ENCODE measurements at places on chromosomes 5 and 9. TPM values are rescaled to one million over a fixed set of nuclear protein-coding genes. Genes with fewer than 3 reads are reported as not detected.

Gene LHX3
- not detected for total RNA-seq

Gene BTNL8
- 0.19 TPM for total RNA-seq

Gene RLN1
- 0.57 TPM for total RNA-seq

Gene SEMA6A
- 51.6 TPM for total RNA-seq

Gene OR13C2
- not detected for total RNA-seq

Gene GFI1B
- total RNA-seq = 0.28 TPM

Gene MEIKIN
- 0.63 TPM for total RNA-seq

Gene PCDHB6
- 2.0 TPM for total RNA-seq

Gene TNFSF15
- 2.3 TPM for total RNA-seq

- H3K4me1 ChIP-seq = no peaks in the 10 kb centered on the region
- H3K27ac ChIP-seq = no peak overlapping the region
- peaks cover 8% of the 10 kb centered on the region for H3K27me3 ChIP-seq
- no peak overlapping the region for H3K4me3 ChIP-seq
- no peaks in the 10 kb centered on the region for H3K36me3 ChIP-seq
These were observed 316.7 kb upstream of the TLE4 start for GRCh38 chr9:79254900-79255650.

DNA sequence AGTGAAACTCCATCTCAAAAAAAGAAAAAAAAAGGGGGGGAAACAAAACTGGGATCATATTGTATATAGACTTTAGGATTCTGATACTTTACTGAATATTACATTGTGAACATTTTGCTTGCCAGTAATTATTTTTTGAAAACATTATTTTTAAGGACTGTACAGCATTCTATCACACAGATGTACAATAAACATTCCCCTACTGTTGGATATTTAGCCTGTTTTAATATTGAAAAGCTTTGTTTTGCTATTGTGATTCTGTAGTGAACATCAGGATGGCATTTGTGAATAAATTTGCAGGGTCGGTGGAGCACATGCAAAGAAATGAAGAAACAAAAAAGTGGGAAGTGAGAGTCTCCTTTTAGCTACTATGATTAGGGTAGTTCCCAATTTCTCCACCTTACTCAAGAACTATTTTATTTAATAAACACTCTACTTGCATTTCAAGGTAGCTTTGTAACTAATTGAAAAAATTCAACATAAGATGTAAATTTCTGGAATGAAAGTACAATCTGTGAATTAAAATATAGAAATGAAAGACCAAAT, 18.7 kb downstream of the RASGRF2 start:
- no peaks in the 10 kb centered on the region for H3K36me3 ChIP-seq
- no peaks in the 10 kb centered on the region for H3K27me3 ChIP-seq
- H3K27ac ChIP-seq = no peak overlapping the region
- no peak overlapping the region for H3K4me3 ChIP-seq
- no peak for DNase-seq

GRCh38 chr5:33072296-33072695, 361.2 kb downstream of the NPR3 start:
- H3K4me1 ChIP-seq = no peaks in the 10 kb centered on the region
- no peak for DNase-seq
- H3K27me3 ChIP-seq = no peaks in the 10 kb centered on the region

DNA sequence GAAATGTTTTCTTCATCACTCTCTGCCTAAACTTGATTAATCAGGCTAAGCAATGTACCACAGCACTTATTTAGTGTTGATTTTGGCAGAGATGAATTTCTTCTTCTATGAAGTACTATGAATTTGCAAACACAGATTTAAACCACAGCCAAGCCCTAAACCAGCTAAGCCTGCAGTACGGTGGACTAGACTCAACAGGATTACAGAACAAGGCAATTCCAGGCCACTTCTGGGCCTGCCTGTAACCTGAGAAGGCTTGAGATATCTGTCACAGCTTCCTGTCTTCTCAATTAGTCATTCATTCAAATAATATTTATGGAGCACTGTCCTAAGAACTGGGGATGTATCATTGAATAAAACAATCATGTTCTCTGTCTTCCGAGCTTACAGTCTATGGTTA, 32.4 kb upstream of the CAST start:
- H3K27me3 ChIP-seq = no peaks in the 10 kb centered on the region
- H3K36me3 ChIP-seq = no peaks in the 10 kb centered on the region
- no peak overlapping the region for H3K4me3 ChIP-seq

DNA sequence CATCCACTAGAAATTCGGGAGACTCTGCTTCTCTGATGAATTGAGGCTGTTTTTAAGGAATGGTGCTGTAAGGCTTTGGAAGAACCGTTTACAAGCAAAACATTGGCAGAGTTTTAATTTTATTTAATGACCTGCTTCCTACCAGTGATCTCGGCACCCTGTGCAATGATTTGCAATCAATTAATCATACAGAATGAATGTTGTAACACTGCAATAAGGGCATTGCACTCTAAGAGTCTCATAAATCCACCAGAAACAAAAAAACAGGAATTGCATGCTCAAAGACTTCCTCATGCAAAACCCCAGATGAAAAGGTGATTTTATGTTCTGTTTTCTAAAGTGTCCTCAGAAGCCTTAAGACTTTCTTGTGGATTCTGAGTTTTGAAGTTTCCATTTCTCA, 295.7 kb downstream of the ARHGEF28 start:
- DNase-seq = peak; percentile 59
- H3K4me1 ChIP-seq = no peaks in the 10 kb centered on the region
- no peak overlapping the region for H3K27ac ChIP-seq
- H3K27me3 ChIP-seq = no peaks in the 10 kb centered on the region
- H3K36me3 ChIP-seq = peaks cover 33% of the 10 kb centered on the region

DNA sequence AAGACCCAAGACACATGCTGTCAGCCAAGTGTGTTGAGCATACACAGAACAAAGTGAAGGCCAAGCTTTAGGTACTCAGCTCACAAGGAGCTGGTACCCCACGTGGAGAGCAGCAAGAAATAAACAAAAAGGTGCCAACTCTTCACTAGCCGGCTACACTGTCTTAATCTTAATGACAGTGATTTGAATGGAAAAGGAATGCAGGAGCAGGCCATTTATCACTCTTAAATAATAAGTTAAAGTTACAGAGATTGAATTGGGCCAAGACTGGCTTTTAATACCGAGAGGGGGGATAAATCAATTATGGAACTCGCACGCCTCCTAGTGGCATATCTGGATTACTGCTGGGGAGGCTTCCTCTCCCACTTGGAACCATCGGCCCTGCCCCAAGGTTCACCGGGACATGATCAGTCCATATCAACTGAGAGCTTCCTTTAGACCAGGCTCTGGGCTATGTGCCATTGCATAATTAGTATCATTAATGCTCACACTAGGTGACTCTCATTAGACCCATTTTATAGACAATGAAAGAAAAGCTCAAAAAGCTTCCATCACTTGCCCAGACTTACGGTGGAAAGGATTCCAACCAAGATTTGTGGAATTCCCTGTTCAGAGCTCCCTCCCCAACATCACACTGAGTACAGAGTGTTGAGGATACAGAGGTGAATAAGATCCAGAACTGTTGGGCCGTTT, 94.0 kb downstream of the ACTL7B start:
- DNase-seq = peak; percentile 52
- no peak overlapping the region for H3K27ac ChIP-seq
- H3K27me3 ChIP-seq = no peaks in the 10 kb centered on the region
- H3K4me3 ChIP-seq = no peak overlapping the region

DNA sequence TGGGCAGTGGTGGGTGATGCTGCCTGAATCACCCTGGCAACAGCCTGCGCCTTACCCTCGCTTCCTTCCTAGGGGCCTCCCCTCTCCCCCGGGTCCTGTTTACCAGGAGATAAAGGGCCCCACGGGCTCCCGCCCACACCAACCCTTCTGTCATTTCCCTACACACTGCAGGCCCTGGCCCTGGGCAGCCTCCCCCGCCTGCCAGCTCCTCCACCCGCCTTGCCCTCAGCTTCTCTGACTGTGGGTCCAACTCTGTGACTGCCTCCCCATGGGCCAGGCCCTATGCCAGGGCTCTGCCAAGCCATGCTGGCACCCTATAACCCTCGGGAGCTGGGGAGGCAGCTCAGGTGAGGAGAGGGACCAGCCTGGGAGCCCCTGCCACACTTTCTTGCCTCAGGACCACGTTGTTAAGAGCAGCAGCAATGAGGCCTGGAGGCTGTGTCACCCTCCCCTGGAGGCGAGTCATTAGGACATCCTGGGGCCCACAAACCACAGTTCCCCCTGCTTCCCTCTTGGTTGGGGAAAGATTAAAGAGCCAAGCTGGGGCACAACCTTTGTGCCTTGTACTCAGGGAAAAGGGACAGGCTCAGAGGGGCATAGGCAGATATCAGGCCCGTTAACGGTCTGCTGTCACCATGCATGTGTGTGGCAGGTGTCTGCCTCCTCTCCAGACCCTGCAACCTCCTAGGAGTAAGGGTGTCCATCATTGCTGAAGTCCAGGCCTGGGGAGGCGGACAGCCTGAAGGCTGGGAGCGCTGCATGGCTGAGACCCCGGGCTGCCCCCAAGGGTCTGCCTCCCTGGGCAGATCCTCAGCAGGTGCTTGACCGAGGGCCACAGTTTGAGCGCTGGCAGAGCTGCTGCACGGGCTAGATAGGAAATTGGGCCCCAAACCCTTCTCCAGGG, 2.8 kb downstream of the MGAT4B start:
- DNase-seq = peak; percentile 74
- H3K27ac ChIP-seq = no peak overlapping the region
- no peaks in the 10 kb centered on the region for H3K27me3 ChIP-seq
- H3K4me1 ChIP-seq = peaks cover 20% of the 10 kb centered on the region
- H3K36me3 ChIP-seq = peaks cover 7% of the 10 kb centered on the region

- no peaks in the 10 kb centered on the region for H3K27me3 ChIP-seq
- DNase-seq = no peak
- no peaks in the 10 kb centered on the region for H3K4me1 ChIP-seq
- no peak overlapping the region for H3K4me3 ChIP-seq
These were observed 327.2 kb upstream of the NREP start for GRCh38 chr5:112084149-112084548.

GRCh38 chr5:172299916-172300439, 16.4 kb upstream of the UBTD2 start:
- no peak overlapping the region for H3K4me3 ChIP-seq
- no peak overlapping the region for H3K27ac ChIP-seq
- H3K4me1 ChIP-seq = no peaks in the 10 kb centered on the region
- no peak for DNase-seq
- H3K36me3 ChIP-seq = no peaks in the 10 kb centered on the region

- H3K4me3 ChIP-seq = no peak overlapping the region
- no peak overlapping the region for H3K27ac ChIP-seq
- H3K4me1 ChIP-seq = no peaks in the 10 kb centered on the region
- DNase-seq = no peak
- no peaks in the 10 kb centered on the region for H3K27me3 ChIP-seq
These were observed 6.5 kb upstream of the INSL6 start for GRCh38 chr9:5191985-5192384.

DNA sequence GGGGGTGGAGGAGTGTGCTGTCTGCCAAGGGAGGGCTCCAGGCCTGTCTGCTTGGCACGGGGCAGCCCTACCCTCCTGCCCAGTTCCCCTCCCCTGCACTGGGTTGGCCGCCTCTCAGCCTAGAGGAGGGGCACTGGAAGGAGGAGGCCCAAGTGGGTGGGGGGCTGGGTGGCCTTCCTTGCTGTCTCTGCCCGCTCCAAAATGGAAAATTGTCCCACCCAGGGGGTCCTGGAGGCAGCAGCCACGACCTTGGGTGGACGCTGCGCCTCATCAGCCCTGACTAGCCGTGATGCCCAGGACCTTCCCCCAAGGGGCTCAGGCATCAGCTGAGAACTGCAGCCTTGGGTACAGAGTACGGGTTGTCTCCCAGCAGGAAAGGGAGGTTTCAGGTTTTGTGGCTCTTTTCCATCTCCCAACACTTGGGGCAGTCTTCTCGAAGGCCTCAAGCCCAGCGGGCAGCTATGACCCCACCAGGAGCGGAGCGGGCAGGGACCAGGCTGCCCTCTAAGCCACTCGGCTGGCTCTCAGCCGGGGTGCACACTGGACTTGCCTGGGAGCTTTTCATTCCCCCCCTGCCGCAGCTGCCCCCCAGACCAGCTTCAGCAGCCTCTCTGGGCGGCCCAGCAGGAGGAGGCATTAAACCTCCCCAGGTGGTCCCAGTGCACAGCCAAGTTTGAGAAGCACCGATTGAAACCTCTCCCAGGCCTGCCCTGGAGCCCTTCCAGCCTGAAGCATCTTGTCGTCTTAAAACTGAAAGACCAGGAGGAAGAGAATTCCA, 20.6 kb downstream of the NTNG2 start:
- H3K4me1 ChIP-seq = peaks cover 2% of the 10 kb centered on the region
- peaks cover 4% of the 10 kb centered on the region for H3K27me3 ChIP-seq
- H3K27ac ChIP-seq = no peak overlapping the region
- no peak overlapping the region for H3K4me3 ChIP-seq
- H3K36me3 ChIP-seq = no peaks in the 10 kb centered on the region

DNA sequence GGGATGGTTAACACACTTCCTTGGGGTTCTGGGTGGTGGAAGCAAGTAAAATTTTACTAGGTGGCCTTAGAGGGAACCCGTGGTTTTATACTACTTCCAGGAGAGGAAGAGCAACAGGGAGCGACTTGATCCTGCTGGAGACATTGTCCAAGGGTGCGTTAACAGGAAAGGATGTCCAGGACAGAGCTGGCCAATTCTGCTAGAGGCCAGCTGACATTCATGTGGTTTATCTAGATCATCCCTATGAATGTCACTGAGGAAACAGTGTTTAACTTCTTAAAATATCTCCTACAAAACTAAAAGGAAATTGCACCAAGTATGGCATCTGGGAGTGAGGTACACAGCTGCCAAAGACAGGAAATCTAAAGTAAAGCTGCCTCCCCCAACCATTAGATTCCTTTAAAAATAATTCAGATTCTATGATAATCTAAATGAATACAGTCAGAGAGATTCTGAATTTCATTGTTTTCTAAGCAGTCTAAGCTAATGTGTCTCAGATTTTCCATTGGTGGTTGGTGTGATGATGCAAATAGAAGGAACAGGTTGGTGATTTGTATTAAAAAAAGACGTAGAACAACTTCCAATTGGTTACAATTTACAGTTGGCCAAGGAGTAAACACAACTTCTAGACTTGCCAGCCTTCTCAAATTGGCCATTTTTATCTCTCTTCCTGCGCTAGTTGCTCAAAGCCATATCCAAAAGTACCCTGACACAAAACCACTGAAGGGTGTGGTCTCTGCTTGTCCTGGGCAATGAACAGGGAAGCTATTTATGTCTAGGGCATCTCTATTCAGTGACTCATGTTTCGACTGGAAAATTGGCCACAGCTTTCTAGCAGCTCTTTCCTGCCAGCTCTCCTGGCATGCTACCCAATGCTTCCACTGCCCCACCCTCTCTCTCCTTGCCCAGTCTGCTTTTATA, 574.7 kb upstream of the MEF2C start:
- no peak overlapping the region for H3K27ac ChIP-seq
- H3K4me3 ChIP-seq = no peak overlapping the region
- no peaks in the 10 kb centered on the region for H3K27me3 ChIP-seq
- H3K4me1 ChIP-seq = no peaks in the 10 kb centered on the region
- DNase-seq = peak; percentile 51
- H3K36me3 ChIP-seq = no peaks in the 10 kb centered on the region

All from kidney (tissue), 22 donors.